ENCODE measurements at places on chromosomes 1 and 21.

DNA sequence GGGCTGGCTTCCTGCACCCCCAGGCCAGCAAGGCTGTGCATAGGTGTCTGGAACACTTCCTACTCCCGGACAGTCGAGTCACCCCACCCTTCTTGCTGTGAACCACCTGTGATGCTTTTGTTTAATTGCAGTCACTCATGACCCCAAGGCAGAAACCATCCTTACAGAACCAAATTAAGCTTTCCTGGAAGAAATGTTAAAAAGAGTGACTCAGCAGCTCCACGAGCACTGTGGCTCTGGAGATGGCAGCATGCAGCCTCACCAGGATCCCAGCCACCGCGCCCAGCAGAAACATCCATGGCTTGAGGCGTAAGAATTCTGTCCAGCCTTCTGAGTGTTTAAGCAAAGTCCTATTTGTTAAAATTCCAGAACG, 28.8 kb downstream of the SNAP47 start:
- DNase-seq: no peak

- no peak for DNase-seq
These were observed 86.4 kb upstream of the IGSF21 start for GRCh38 chr1:18021242-18021641.

- DNase-seq: no peak
These were observed 39.1 kb upstream of the ANGPTL1 start for GRCh38 chr1:178910023-178910422.

DNA sequence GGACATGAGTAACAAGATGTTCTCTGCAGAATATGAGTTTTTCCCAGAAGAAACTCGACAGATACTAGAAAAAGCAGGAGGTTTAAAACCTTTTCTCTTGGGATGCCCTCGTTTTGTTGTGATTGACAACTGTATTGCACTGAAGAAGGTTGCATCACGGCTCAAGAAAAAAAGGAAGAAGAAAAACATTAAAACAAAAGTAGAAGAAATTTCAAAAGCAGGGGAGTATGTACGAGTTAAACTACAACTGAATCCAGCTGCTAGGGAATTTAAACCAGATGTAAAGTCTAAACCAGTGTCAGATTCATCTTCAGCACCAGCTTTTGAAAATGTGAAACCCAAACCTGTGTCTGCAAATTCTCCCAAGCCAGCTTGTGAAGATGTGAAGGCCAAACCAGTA, 92.5 kb downstream of the TTC3 start:
- no peak for DNase-seq

- no peak for DNase-seq
These were observed 10.2 kb downstream of the KRTAP20-3 start for GRCh38 chr21:30652891-30653290.

GRCh38 chr1:215986401-215986800, 419.3 kb downstream of the KCTD3 start:
- no peak for DNase-seq

DNA sequence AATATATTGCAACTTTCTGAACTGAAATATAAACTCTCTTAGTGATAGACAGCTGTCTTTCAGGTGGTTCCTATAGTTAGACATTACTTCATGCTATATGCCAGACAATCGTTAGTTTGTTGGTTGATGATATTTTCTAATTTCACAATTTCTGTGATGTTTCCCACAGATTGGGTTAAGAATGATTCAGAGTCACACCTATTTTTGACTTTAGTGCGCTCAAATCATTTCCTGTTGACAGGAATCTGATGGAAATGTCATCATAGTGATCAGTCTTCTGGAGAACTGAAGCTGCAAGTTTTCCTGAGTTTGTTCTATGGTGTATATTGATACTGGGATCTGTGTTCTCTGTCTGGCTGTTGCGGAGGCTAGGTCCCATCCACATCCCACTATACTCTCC, 119.7 kb downstream of the C1orf21 start:
- no peak for DNase-seq

GRCh38 chr1:207649865-207650580, 5.1 kb downstream of the CR1L start:
- DNase-seq: no peak

DNA sequence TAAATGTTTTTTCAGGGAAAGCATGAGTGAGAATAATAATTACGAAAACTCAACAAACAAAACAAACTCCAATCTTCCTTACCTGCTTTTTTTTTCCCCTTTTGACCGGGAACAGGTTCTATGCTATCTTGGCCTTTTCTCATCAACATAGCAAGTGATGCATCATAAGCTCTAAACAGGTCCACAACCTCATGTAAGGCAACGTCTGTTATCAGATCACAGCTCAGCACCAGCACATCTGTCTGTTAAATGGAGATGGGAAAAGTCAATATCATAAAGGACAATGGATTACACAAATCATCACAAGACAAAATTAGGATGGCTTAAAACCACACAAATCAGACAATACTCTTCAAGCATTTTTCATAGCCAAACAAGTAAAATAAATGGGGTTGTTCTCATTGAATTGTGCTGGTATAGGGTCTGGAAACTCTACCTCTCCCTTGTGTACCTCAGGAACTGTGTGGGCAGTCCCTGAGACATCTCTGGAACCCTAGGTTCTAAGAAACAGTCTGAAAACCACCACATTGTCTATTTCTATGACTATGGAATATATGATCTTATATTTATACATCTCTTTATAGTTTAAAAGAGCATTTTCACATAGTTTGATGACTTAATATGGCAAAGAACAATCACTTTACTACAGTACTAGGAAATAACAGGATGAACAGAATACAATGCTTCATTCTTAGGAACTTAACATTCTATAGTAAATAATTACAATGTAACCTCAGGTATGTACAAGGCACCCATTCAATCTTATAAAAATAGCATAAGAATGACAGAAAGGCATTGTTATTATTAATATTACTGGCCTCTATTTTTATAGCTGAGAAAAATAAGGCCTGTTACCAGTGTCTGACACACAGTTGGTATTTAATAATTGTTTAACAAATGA, 44.7 kb downstream of the EIF2B3 start:
- no peak for DNase-seq

GRCh38 chr21:37658817-37659458, 257.3 kb downstream of the KCNJ6 start:
- DNase-seq: no peak

DNA sequence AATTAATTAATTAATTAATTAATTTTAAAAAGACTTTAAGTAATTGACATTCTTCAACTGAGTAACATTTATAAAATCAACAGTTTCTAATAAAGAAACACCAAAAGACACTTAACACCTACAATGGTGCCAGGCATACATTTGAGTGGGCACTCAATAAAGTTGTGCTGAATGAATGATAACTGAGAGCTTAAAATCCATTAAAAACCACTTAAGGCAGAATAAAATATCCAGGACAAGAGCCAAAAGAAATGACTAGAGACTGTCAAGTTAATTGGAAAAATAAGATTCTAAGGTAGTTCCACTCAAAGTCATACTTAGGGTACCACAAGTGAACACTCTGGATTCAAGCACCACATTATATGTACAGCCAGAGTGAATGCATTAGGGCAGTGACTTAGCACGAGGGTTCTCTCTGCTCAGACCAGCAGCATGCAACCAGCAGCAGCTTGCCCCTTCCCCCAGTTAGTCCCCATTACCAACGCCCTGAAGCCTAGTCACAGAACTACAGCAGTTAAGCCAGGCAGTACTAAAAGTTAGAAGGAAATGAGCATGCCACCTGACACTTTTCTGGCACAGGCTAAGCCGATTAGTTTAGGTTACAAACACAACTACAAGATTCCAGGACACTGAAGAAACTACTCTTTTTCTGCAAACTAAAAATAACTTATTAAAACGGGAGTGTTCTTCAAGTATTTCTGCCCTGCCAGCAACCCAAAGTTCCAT, 46.5 kb downstream of the LUZP1 start:
- DNase-seq: no peak

DNA sequence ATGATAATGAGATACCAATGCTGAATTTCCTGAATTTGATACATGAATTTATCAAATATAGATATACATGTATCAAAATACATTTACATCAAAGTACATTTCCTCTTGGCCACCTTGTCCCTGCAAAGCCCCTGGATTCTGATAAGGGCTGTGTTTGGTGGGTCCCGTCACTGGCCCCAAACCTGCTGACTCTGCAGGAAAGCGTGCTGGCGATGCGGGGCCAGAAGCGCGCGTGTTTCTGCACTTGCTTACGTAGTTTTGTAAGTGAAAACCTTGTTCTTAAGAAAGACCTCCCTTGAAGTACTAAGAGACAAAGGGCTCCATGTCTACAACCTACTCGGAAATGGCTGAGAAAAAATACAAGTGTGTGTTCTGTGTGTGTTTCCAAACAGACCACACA, 11.0 kb downstream of the ITGB2 start:
- DNase-seq: no peak

GRCh38 chr21:36134803-36135390, at the start of gene CBR3:
Gene CBR3 (plus strand): TSS chr21:36135079. CDS start chr21:36135193, 114 bp downstream.
- DNase-seq: no peak

DNA sequence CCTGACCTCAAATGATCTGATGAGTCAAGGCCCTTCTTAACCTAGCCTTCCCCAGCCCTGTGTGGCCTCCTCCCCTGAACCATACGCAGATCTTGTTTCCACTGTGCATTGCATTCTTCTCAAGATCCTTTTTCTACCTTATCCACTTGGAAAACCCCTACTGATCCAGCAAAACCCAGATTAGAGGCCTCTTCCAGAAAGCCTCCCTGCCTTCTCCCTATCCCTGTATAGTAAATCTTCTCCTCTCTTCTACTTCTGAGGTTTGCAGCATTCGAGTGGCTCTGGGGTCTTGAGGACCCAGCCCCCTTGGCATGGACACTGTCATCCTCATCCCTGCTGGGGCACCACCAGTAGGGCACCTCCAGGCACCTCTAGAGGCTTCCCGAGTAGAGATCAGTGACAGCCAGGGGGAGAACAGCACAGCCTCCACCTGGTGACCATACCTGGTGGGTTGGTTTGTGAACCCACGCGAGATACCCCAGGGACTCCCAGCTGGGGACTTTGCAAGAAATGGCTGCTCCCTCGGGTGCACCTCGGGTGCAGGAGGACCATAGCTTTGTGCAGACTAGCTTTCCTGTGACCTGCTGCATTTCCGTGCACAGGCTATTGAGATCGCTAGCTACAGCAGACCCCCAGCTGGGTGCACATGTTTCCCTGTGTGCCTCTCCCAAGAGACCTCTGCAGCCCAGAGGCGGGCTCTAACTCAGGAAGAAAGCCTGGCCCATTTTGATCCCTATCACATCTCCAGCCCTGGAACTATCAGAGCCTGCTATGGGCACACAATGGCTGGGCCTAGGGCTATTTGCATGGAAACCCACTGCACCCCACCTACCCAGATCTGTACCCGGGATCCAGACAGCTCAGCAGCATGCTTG, 34.2 kb downstream of the MATN1 start:
- DNase-seq: no peak

- DNase-seq: no peak
These were observed 7.7 kb upstream of the CACNA1E start for GRCh38 chr1:181475580-181475979.

DNA sequence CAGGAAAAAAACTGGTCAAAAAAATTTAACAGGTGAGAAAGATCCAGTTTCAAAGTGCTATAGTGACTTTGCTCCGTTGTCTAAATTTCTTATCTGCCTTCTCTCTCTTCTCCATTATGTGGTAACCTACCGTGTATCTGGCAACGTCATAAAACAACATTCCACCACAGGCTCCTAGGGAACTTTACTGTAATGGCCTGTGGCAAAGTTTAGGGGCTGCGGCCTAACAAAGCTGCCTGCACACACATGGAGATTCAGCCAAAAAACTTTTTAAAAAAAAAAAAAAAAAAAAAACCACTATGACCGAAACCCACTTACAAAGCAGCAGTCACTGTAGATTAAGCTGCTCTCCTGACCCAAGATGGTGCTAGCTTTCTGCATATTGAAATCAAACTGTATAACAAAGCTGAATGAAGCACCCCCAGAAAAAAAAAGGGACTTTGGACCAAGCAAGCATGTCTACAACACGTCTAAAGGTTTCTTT, 202.6 kb downstream of the SLC45A1 start:
- DNase-seq: no peak

DNA sequence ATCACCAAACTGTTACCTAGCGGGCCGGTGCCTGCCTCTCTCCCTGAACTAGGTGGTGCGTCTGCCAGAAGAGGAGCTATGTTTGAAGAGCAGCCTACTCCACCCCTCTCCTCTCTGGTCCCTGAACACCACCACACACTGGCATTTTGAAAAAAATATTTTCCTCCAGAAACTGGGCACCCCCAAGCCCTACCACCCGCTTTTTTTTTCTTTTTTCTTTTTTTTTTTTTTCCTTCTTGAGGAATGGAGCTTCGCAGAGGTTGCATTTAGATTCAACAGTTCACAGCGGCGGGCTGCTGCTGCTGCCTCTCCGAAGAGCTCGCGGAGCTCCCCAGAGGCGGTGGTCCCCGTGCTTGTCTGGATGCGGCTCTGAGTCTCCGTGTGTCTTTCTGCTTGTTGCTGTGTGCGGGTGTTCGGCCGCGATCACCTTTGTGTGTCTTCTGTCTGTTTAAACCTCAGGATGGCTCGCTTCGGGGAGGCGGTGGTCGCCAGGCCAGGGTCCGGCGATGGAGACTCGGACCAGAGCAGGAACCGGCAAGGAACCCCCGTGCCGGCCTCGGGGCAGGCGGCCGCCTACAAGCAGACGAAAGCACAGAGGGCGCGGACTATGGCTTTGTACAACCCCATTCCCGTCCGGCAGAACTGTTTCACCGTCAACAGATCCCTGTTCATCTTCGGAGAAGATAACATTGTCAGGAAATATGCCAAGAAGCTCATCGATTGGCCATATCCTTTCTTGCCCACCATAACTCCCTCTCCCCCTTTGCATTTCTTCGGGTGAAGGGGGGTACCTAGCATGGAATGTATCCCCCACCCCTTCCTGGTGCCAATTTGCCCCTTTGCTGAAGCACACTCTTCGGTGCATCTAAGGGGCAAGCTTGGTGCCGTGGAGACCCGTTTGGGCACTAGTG, at the start of gene CACNA1E:
CACNA1E (plus strand) TSS at position 233 of the 911 bp plus-strand sequence; CDS start at position 461, 228 bp downstream.
- DNase-seq: no peak

- DNase-seq: no peak
These were observed at the start of gene CTSE for GRCh38 chr1:206023695-206024094. Gene CTSE (minus strand): TSS chr1:206023895. CDS start chr1:206023791, 104 bp downstream.

DNA sequence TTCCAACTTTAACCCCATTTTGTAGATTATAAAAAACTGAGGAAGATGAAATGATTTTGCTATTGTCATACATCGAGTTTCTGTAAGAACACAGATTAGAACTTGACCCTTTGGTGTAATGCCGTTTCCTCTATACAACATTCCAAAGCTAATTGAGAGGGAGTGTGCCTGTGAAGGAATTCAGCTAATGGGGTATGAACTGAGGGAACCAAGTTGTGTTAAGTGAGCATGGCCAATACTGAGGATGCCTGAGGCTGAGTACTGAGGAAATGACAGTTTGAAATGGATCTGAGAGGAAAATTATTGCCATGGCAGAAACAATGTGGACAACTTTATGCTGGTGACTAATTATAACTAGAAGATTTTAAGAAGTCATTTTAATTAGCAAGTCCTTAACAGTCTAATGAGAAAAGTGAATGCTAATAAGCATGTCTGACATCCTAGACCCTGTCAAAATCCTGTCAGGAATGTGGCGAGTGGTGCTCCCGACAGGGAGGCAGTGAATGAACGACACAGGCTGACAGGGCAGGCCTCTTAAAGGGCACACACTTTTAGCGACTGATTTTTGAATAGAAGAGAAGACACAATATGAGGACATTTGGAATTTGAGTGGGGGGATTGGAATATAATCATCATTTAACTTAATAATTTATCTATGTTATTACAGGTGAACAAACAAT, 262.5 kb downstream of the HLX start:
- no peak for DNase-seq

GRCh38 chr1:104804147-104804546, 1054.4 kb downstream of the AMY1C start:
- no peak for DNase-seq
